Stimulated activated CD8-positive, alpha-beta memory T cell treated with anti-CD3 and anti-CD28 coated beads, Interleukin-4, amount 100 ng/mL, for 1 hour (primary cell): ENCODE measurements at places on chromosomes 3 and 15.

GRCh38 chr3:189229196-189229828, 57.5 kb downstream of the TPRG1 start:
- no peak for DNase-seq

GRCh38 chr3:29346828-29347227, 66.0 kb downstream of the RBMS3 start:
- DNase-seq: no peak

DNA sequence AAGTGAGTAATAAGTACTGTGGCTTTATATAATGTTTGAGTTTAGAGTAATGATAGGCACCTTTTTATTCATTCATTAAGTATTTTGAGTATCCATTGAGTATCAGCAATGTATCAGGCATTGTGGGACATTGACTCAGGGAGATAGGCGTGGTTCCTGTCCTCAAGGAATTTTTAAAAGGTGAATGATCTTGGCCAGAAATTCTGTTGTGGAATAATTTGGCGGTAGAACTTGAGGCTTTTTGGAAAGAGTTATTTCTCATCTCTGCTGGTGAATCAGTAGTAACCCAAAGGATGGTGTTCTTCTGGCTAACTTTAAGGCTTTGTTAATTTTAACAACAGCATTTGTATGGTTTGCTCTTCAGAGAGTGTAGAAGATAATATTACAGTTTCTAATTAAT, 2.0 kb downstream of the RAB7A start:
- no peak for DNase-seq

GRCh38 chr3:130662501-130662996, 84.1 kb downstream of the PIK3R4 start:
- no peak for DNase-seq

DNA sequence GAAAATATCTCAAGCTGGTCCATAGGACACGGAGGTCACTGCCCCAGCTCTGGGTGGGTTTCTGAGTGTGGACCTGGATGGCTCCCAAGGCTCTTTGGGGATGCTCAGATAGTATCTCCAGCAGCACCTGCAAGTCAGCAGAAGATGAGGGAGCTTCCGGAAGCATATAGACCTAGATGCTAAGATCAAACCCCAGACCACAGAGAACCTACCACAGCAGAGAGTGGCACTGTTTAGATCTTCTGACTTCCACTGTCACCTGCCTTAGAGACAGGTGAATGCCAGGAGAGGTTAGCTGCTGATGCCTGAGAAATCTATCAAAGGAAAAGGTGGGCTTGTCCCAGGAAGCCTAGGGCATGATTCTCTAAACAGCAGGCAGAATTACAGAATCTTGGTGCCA, 105.7 kb upstream of the TRPM1 start:
- no peak for DNase-seq

GRCh38 chr3:52119099-52119498, 35.1 kb downstream of the POC1A start:
- DNase-seq: no peak

DNA sequence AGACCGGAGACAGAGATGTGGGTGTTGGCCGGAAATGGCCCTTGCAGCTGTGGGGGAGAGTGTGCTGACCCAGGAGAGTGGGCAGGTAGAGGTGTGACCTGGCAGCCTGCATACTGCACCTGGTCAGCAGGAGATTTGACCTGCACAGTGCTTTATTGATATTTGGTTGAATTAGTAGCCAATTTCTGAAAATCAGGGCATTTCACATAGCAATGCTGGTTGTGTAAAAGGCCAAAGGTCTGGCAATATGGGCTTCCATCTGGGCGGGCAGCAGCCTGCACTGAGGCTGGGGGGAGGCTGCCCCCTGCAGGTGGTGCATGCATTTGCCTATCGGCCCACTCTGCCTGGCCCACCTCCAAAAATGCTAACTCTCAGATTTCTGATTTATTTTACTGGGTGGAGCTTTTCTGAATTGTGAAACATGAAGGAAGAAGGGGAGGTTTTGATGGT, 9.4 kb upstream of the MGLL start:
- DNase-seq: no peak
